ENCODE measurements at places on chromosomes 3 and 15.
A peak's percentile ranks its signal among the peaks of the same experiment; 100 is the strongest.

- DNase-seq: no peak
These were observed 40.7 kb downstream of the C3orf70 start for GRCh38 chr3:185112186-185112585.

GRCh38 chr3:151075869-151076562, 9.4 kb upstream of the MED12L start:
- no peak for DNase-seq

GRCh38 chr3:13053893-13054292, 19.3 kb downstream of the IQSEC1 start:
- no peak for DNase-seq

GRCh38 chr3:78972617-78973301, 795.0 kb downstream of the ROBO1 start:
- no peak for DNase-seq

GRCh38 chr3:126542340-126543241, 16.1 kb downstream of the C3orf22 start:
- no peak for DNase-seq

- DNase-seq: peak; percentile 45
These were observed 817 bp upstream of the PLXNA1 start for GRCh38 chr3:126982126-126982470.

DNA sequence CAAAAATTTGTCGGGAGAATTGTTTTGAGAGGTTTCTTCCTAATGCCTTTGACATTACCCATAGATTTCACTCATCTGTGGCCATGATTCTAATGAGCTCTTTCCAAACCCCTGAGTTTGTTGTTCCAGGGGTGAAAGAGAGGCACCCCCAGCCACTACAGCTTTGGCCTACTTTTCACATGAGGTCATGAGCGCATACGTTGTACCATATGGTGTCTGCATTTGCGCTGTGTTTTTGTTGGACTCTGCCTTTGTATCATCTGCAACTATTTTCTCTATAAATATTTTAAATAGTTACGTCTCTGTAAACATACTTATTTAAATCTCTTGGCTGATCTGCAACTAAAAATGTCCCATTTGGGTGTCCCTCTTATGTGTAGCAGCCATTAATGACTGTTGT, 107.9 kb downstream of the LRTM1 start:
- peak; percentile 6 for DNase-seq
